ENCODE measurements at places on chromosomes 7 and 10.

GRCh38 chr10:122199070-122199469 lies 72.0 kb upstream of the BTBD16 start:
- no peak for DNase-seq

- no peak for DNase-seq
These were observed 40.8 kb upstream of the CTBP2 start for GRCh38 chr10:125201108-125201524.

- no peak for DNase-seq
These were observed 41.9 kb downstream of the IQUB start for GRCh38 chr7:123492485-123492884.

GRCh38 chr10:33719005-33719703 lies 384.7 kb upstream of the NRP1 start:
- DNase-seq, result no peak

- no peak for DNase-seq
These were observed 46.3 kb downstream of the GOLGA7B start for GRCh38 chr10:97895915-97896314.

DNA sequence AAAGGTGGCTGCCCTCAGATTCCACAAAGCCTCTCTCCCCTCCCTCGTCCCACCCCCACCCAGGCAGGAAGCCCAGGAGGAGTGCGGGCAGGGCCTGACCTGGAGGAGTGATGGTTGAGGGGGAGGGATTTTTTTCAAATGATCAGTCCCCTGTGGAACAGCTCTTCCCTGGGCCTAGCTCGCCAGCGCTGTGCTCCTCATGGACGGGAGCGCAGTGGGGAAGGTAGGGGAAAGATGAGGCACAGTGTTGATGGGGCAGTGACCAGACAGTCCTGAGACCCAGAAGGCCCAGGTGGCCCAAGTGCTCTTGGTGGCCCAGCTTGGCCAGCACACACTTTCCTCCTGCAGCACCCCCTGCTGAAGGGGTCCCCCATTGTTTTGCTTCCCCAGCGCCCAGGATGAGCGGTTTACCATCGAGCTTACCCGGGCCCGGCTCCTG lies 8.5 kb downstream of the SAP25 start:
- DNase-seq, result no peak

DNA sequence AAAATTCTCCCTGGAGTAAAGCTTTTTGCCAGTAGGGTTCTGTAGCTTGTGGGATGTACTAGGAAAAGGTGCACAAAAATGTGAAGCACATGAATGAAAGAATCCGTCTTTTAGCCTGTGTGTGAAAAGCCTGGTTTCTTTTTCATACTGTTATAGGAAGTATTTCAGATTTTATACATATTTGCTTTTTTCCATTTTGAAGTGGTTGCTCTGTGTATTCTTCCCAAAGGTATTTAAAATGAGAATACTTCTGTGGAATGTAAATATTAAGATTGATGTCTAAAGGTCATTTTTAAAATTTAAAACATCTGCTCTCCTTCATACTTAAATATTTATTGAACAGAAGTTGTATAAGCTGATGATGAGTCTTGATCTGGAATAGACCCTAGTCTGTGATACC lies 96.8 kb downstream of the CDK14 start:
- no peak for DNase-seq

GRCh38 chr10:73408978-73409521 lies 4.8 kb downstream of the ANXA7 start:
- DNase-seq, result peak; percentile 4

GRCh38 chr7:5350600-5351385 lies 68.0 kb downstream of the SLC29A4 start:
- no peak for DNase-seq

- DNase-seq, result peak; percentile 98
These were observed 39.8 kb upstream of the SRGN start for GRCh38 chr10:69048103-69048502.

GRCh38 chr7:35040906-35041305 lies 3.6 kb upstream of the DPY19L1 start:
- DNase-seq, result no peak

DNA sequence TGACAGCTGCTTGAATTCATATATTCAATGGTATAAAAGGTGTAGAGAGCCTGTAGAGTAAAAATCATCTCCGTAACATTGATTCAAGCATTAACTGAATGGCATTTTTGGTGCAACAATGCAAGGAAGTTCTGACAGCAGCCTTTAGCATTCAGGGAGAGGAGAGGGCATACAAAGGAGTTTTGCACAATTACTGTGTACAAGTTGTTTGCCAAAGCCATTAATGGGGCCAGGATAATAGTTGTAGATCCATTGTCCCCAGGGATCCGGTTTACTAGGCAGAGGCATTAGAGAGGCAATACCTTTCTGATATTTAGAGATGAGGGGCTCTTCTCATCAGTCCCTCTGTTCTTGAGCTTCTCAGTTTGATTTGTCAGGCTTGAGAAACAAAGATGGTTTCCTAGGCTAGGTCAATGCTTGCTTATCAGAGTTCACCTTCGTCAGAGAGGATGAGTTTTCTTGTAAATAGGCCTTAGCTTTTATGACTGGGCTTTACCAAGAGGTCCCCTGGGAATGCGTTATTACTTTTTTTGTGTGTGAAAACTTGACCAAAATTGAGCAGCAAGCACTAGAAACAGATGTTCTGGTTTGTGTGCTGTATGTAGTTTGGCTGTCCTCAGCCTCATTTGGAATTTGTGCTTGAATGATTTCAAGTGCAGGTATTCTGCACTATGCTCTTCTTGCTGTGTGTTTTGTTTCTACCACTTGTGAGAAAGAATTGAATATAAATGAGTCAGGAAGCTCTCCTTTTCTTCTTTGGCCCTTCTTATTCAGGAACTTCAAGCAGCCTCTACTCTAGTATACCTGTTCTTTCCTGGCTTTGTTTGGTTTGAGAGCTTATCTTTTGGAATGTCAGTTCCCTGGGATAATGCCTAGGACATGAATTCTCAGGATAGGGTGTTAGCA lies 32.0 kb downstream of the SND1 start:
- DNase-seq, result no peak

DNA sequence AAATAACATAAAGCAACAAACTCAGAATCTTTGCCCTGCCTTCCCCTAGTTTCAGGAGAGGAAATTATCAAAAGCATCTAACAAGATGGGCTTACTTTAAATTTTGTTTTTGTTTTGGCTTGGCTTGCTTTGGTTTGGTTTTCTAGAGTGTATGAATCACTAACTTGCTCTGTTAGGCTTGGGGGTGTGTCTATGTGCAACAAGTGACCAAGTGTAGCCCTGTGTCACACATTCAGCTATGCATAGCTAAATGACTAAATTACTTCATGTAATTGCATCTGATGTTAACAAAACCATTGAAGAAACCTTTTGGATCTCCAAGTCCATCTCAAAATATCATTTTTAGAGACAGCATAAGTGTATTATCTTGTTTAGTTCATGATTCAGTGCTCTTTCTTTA lies 251.0 kb downstream of the TFEC start:
- no peak for DNase-seq

GRCh38 chr7:103297837-103298179 lies 573 bp downstream of the PMPCB start:
- no peak for DNase-seq

- no peak for DNase-seq
These were observed 112.7 kb downstream of the REEP3 start for GRCh38 chr10:63633677-63634487.

GRCh38 chr7:37784015-37784414 lies 64.4 kb upstream of the NME8 start:
- DNase-seq, result no peak

DNA sequence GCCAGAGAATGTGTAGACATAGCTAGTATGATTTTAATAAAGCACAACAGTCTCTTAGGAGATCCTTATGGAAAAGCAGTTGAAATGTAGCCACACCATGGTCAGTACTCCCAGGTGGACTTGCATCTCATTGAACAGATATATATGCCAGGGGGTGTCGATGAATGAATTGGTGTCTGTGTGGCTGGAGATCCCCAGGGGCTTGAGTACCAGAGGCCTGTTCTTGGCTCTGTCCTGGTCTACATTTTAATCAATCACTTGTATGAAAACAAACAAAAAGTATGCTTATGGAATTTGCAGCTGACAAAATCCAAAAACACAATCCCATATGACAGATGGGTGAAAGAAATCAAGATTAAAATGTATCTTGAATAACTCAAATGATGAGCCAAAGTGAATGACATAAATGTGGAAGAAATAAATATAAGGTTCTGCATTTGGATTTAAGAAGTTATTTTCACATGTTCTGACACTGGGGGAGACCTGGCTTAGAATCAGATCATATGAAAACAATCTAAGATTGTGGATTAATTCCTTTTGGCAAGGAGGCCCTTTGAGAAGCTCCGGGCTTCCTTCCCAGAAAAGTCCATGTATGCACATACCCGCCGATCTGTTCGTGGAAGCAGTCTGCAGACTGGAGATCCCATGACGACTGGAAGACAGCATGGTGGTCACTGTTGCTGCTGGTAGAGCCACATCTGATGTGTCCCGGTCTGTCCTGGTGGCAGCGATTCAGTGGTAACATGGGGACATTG lies 15.6 kb downstream of the CLEC2L start:
- no peak for DNase-seq

DNA sequence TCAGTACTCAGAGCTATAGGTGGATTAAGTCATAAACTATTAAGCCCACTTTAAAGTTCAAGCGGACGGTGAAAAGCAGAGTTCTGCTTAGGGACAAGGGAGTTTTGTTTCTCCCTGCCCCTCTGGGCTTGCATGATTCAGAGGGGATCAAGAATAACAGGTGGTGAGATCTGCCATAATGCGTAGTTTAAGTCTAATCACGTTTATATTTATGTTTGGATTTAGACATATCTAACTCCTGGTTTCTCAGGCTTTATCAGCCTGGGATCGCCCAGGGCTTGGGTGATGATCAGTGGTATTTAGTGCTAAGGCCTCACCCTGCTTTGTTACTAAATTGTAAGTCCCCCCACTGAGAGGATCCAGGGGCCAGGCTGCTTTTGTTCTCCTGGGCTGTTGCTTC lies 335.4 kb upstream of the NRP1 start:
- no peak for DNase-seq

DNA sequence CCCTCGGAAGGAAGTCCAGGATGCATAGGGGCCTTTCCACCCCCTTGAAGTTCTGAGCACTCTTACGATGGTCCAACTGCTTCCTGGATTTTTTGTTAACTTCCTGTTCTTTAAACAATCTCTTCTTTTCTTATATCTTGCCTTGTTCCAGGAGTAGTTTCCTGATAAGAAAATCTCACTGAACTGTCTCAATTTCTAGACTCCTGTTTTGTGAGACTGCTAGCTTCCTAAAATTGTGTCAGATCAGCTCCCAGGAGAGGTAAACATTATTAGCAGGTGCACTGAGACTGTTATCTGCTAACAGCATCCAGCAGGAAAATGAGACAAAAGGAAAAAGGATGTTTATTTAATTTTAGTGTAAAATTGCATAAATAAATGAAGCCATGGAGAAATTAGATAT lies 106.2 kb upstream of the PITRM1 start:
- DNase-seq, result no peak

- no peak for DNase-seq
These were observed 39.8 kb downstream of the ITPRID1 start for GRCh38 chr7:31553661-31554081.

GRCh38 chr10:79563426-79563825 lies 3.2 kb upstream of the SFTPA2 start:
- no peak for DNase-seq

DNA sequence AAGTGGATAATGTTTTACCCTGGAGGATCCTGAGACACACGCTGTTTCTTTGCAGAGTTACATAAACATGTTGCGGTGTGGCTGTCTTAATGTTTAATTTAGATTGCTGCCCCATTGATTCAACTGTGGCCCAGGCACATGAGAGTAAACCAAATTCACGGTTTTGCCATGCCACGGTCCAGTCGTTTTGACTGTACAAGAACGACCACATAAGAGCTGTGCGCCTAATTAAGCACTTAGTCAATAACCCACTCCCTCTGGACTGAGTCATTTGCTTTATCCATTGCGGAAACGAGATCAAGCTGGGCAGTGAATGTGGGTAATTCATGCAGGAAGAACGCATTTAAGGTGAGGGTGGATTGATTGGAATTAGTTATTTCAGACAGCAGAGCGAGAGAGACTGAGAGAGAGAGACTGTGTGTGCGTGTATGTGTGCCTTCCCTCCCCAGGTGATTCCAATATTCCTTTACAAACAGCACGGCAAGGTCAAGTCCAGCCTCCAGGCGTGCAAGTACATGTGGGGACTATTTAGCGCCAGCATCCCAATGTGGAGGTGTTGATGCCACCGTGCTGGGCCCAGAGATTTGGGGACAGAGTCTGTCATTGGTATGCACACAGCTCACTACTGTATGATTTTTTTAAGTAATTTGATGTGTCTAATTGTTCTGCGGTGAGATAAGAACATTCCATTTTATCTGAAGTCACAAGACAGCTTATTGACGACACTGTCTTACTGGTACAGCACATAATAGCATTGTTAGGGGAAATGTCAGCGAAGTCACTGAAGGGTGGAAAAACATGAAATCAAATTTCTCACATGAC lies 8.4 kb upstream of the TEX36 start:
- no peak for DNase-seq

DNA sequence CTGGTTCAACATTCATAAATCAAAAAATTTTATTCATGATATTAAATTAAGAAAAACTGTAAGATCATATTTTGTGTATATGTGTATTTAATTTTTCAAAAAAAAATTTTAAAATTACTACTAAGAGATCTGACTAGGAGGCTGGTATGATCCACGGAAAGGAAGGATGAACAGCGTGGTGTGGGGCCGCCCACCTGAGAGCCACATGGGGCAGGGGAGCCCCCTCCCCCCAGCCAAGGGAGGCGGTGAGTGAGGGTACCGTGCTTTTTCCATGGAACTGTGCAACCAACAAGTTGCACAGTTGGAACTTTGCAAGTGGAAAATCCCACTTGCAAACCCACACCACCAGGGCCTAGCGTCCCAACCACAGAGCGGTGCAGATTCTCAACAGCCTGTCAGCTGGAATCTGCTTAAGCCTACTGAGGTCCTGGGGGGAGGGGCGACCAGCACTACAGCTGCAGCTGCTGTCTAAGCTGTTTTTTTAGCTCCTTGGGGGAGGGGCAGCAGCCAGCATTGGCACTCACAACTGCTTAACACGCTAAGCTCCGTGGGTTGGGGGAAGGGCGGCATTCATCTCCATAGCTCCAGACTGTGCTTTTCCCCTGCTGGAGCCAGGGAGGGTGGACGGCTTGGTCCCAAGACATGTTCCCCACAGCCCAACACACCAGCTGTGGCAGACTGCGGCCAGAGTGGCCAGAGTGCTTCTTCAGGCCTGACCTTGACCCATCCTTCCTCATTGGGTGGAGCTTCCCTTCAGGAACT lies 94.2 kb upstream of the IGFBP3 start:
- no peak for DNase-seq

GRCh38 chr10:103603382-103603781 lies 109.9 kb downstream of the NEURL1 start:
- DNase-seq, result no peak

GRCh38 chr10:116815641-116816415 lies 33.5 kb upstream of the ENO4 start:
- DNase-seq, result no peak

All from inflammatory macrophage treated with lipopolysaccharide for 1 hour (primary cell).